Left forelimb (tissue), 1 donor: ENCODE measurements at places on chromosomes 1 and 21.

DNA sequence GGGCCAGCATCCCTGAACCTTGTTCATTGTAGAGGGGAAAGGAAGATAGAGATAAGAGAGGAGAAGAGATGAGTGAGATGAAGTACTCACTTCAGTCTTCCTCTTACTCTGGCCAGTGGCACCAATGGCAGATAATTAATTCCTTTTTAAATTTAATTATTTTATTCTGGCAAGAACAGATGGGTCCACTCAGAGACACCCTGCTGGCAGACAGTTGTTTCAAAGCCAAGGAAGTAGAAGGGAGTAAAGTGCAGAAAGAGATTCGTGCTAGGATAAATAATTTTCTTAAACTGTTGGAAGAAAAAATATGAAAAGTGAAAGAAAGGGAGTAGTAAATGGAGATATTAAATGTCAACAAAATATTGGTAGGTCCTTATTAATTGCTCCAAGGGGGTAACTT is 7.7 kb upstream of the GJA5 start:
- DNase-seq, result no peak

DNA sequence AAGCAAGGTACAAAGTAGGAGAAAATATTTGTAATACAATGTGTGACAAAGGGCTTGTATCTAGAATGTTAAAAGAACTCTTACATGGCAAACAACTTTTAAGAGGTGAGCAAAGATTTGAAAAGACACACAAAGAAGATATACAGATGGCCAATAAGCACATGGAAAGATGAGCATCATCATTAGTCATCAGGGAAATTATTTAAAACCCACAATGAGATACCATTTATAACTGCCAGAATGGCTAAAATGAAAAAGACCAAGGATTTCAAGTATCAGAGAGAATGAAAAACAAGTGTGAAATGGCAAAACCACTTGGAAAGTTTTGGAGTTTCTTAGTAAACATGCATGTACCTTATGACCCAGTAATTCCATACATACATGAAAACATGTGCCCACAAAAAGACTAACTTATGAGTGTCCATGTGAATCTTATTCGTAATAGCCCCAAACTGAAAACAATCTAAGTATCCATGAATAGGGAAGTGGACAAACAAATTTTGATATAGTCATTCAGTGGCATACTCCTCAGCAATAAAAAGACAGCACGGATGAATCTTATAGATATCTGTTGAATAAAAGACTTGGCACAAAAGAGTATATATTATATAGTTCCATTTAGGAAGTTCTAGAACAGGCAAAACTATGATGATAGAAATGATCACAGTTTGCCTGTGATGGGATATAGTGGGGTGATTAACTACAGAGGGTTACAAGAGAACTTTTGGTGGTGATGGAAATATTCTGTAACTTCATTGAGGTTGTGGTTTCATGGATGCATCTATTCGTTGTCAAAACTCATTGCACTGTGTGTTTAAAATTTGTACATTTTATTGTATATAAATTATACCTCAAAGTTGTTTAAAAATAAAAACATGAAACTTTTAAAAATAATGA is 82.0 kb downstream of the DISP1 start:
- DNase-seq, result no peak

DNA sequence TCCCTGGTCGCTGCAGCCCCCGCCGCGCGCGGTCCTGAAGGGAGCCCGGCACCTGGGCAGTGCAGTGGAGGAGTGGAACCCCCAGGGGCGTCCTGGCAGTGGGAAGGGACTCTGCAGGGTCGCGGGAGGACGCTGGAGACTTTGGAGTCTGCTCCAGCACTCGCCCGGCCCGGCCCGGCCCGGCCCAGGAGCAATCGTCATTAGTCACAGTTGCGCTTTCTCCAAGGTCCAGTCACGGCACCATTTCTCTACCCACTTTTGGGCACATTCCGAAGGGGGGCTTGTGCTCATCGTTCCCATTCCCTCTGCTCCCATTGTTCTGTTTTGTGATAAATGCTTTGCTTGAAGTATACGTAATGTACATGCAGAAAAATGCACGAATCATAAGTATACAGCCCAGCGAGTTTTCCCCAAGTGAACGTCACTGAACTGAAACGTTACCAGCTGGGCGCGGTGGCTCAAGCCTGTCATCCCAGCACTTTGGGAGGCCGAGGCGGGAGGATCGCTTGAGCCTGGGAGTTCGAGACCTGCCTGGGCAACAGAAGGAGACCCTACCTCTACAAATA is 999 bp downstream of the THAP3 start:
- DNase-seq, result no peak

GRCh38 chr1:63638471-63638870 is 45.3 kb downstream of the PGM1 start:
- DNase-seq, result no peak

GRCh38 chr1:40751802-40752201 is 31.8 kb upstream of the KCNQ4 start:
- no peak for DNase-seq

- DNase-seq, result no peak
These were observed 1.1 kb upstream of the PRXL2B start for GRCh38 chr1:2585318-2586092.

DNA sequence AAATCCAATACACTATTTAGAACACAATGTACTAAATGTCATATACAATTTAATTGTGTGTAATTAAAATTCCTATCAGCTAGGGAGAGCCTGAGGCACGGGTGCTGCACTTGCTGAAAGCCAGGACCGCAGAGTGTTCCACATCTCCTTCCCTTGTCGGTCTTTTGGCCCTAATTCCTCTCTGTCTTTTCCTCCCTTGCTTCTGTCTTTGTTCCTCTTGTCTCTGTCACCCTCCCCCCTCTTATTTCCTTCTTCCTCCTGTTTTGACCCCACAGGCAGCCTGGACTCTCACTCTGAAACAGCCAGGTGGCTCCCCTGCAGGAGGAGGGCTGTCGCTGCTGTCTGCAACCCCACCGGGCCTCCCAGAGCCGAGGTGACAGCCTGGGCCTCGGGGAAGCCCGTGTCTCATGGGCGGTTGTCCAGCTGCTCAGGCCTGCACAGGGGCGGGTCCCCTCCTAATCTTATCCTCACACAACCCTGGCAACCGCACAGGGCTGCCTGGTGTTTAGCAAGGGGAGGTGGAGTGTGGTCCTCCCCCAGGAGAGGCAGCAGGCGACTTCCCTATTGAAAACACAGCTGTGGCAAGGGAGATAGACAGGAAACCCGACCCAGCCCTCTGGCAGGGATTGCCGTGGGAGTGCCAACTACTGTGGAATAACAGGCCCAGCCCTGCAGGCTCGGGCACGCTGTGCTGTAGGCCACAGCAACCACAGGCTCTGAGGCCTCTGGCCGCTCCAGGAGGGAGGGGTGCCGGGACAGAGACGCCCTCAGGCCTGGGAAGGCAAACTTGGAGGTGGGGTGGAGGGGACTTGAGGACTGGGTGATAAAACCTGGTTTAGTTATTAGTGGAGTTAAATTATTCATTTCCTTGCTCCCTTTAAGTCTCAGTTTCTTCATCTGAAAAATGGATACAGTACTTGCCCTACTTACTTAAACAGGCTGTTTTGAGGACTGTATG is 68.8 kb upstream of the WDR26 start:
- peak; percentile 85 for DNase-seq
